Endodermal cell (in vitro differentiated cells): ENCODE measurements at places on chromosomes 4 and X. TPM values are rescaled to one million over a fixed set of nuclear protein-coding genes. Genes with fewer than 3 reads are reported as not detected.

AGTR2 gene
- 0.07 TPM in 1 of 2 replicates, not detected in the other for total RNA-seq

PTPN13 gene
- 130 and 135 TPM in 2 replicates for total RNA-seq

TMPRSS11E gene
- 4.4 TPM in 2 replicates for total RNA-seq

FAM236B gene
- total RNA-seq = not detected in 3 replicates

EVC2 gene
- total RNA-seq = 5.6 to 9.7 TPM (median 9.3 TPM) in 3 replicates

DNA sequence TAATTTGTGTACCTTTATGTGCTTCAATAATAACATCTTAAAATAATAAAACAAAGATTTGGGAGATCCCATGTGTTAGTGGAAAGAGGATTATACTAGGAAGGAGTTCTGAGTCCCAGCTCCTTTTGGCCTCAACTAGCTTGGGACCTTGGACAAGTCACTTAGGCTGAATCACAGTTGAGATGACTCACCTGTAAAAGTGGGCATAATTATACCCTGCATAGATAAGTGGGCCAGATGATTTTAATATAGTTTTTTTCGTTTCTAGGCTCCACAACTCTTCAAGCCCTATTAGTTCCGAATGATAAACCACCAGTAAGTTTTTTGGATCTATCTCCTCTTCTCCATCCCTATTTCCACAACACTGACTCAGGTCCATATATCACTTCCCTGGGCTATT is 131.8 kb downstream of the ENOX2 start:
- no peak for DNase-seq

GRCh38 chr4:46993075-46994006 is at the start of gene GABRA4:
Gene GABRA4 (minus strand): TSS chr4:46993581. CDS start chr4:46993424, 157 bp downstream.
- peak; percentile 80 for DNase-seq

DNA sequence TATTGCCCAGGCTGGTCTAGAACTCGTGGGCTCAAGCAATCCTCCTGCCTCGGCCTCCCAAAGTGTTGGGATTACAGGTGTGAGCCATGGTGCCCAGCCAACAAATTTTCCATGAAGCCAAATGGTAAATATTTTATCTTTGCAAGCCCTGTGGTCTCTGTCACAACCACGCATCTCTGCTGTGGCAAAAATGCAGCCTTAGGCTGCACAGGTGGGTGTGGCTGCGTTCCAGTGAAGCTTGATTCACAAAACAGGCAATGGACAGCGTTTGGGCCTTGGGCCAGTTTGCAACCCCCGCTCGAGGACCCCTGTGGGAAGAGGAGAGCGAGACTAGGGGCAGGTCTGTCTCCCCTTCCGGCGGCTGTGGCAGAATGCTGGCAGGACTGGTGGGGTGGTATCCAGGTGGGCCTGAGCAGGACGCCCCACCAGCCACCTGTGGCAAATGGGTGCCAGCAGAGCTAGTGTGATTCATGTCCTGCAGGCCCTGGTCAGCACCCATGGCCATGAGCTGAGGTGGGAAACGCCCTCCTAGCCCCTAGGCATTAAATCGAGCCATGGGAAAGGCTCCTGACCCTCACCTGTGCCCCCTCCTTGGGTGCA is 19.7 kb downstream of the HTRA3 start:
- DNase-seq = peak; percentile 40

- DNase-seq = no peak
Observed at GRCh38 chr4:101960431-101960830, 169.9 kb downstream of the BANK1 start.

- DNase-seq = no peak
Observed at GRCh38 chr4:142365391-142365790, 480.7 kb downstream of the INPP4B start.

DNA sequence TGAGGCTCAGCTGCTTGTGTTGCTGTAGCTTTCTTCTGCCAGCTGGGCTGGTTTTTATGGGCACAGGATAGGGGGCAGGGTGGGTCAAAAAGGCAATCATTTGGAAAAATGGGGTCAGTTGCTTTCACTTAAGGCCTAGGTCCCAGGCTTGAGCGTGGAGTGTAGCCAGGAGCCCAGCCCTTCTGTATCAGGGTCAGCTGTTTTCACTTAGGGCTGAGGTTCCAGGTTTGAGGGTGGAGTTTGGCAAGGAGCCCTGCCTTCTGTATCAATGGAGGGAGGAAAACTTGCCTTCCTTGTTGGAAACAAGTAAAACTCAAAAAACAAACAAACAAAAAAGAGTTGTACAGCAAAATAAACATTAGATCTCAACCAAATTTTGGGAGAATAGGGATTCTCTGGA is 37.0 kb upstream of the UGT8 start:
- no peak for DNase-seq

DNA sequence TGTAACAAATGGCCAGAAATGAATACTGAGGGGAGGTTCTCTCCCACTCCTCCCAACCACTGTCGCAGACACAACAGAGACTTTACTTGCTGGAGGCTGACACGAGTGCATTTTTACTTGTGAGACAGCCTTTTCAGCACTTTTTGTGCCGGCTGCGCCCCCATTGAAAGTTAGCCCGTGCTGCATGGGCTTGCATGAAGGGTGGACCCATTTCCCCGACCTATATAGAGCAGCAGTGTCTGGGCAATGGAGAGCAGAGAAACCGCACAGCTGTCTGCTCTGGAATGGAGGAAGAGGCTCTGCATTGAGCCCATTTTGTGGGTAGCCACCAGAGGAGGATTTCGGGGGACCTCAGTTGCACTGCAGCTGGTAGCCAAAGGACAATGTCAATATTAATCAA is 208.8 kb downstream of the UGT8 start:
- no peak for DNase-seq

DNA sequence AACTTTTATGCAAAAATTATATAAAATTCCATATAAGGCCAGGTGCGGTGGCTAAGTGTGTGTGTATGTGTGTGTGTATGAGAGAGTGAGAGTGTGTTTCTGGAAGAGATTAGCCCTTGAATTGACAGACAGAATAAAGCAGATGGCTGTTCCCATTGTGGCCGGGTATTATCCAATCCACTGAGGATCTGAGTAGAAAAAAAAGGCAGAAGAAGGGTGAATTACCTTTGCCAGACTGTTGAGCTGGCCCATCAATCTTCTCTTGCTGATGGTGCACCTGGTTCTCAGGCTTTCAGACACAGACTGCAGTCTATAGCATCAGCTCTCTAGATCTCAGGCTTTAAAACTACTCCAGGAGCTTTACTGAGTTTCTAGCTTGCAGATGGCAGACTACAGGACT is 92.2 kb upstream of the SLIT2 start:
- DNase-seq = no peak

DNA sequence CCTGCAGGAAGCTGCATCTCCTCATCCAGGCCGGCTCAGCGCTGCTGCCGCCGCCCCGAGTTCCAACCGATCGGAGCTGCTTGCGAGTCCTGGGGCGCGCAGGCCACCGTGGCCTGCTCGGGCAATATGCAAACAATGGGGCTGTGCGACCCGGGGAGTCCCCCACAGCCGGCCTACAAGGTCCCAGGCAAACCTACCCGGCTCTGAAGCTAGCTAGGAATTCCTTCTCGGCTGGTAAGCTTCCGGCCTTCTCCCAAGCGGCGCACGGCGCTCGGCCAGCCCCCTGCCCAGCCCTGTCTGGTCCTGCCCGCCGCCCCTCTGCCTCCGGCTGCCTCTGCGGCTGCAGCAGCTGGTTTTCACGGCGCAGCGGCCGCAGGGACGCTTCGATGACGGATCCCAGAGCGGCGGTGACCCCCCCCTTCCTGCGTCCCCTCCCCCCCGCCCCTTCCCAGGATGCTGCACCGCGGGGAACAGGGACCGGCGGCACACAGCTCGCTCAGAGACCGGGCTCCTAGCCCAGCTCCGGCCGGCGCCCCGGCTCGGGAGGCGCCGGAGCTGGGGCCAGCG is 59.4 kb downstream of the TSC22D3 start:
- DNase-seq = peak; percentile 89

DNA sequence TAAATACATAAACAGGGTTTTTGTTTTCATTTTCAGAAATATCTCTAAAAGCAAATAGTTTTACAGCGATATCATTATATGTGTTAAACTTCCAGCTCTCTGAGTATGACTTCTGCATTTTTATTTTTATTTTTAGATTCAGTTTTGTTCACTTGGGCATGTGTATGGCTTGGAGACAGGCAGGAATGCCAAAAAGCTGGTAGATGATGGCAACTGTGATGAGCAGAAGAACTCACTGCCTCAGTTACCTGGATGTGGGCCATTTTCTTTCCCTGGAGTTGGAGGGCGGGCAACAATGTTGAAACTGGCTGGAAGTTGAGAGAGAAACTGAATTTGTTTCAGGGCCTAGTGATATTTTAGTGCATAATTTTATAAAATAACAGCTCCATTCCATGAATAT is 266.4 kb downstream of the ARHGAP24 start:
- no peak for DNase-seq
